ENCODE measurements at places on chromosomes 2 and 18.

GRCh38 chr2:237475704-237476141 lies 11.3 kb upstream of the MLPH start:
- no peak for DNase-seq

GRCh38 chr2:169345486-169346437 lies 16.6 kb downstream of the LRP2 start:
- no peak for DNase-seq

- no peak for DNase-seq
Observed at GRCh38 chr2:72205504-72205881, 57.8 kb upstream of the CYP26B1 start.

DNA sequence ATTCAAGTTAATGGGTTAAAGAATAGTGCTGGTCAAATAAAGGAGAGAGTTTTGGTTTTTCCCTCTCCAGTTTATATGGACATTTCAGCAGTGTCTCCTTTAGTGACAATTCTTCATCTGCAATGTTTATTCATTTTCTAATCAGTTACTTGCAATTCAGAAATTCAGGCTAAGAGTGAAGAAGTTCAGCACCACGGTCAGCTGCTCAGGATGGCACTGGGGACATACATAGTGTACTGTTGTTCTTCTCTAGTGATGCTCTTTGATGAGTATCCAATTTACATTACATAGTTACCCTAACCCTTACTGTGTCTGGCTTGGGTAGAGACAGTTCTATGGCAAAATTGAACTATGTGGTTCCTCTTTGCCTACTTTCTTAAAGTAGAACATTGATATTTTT lies 412.7 kb downstream of the CNTNAP5 start:
- DNase-seq = no peak

DNA sequence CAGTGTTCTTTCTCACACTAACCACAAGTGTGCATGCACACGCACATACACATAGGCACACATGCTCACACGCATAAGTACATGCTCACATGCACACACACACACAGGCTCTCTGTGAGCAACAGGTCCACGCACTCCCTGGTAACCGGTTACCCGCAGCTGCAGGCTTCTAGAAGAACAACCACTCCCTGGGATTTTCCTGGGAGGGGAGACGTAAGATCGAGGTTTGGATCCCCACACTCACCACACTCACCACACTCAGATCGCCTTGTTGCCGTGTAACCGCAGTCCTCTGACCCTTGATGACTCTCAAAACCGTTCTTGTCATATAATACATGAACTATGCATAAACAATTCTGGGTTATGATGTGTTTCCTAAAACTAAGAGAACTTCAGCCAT lies 42.2 kb downstream of the TTC32 start:
- no peak for DNase-seq

- DNase-seq = no peak
Observed at GRCh38 chr18:10306779-10307178, 147.7 kb upstream of the APCDD1 start.

- DNase-seq = no peak
Observed at GRCh38 chr2:194252127-194252526, 1404.9 kb upstream of the SLC39A10 start.
